Skeletal muscle cell (primary cell): ENCODE measurements at places on chromosomes 11 and 22.

- no peak for DNase-seq
Observed at GRCh38 chr11:34379079-34379478, 21.3 kb upstream of the ABTB2 start.

DNA sequence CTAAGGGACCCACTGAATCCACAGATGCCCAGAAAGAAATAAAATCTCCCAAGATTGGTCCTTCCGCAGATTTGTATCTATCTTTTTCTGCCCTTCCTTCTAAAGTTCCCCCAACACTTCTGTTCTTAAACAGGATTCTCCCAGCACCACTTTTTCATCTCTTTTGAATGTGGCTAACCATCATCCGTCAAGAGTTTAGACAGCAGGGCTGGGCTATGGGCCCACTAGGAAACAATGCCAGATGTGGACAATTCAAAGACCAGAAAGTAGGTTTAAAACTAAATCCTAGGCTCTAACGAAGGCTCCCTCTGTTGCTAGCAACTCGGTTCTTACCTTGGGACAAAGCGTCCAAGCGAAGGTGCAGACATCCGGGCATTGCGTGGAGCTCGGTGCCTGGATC is 100.0 kb downstream of the AMBRA1 start:
- no peak for DNase-seq

DNA sequence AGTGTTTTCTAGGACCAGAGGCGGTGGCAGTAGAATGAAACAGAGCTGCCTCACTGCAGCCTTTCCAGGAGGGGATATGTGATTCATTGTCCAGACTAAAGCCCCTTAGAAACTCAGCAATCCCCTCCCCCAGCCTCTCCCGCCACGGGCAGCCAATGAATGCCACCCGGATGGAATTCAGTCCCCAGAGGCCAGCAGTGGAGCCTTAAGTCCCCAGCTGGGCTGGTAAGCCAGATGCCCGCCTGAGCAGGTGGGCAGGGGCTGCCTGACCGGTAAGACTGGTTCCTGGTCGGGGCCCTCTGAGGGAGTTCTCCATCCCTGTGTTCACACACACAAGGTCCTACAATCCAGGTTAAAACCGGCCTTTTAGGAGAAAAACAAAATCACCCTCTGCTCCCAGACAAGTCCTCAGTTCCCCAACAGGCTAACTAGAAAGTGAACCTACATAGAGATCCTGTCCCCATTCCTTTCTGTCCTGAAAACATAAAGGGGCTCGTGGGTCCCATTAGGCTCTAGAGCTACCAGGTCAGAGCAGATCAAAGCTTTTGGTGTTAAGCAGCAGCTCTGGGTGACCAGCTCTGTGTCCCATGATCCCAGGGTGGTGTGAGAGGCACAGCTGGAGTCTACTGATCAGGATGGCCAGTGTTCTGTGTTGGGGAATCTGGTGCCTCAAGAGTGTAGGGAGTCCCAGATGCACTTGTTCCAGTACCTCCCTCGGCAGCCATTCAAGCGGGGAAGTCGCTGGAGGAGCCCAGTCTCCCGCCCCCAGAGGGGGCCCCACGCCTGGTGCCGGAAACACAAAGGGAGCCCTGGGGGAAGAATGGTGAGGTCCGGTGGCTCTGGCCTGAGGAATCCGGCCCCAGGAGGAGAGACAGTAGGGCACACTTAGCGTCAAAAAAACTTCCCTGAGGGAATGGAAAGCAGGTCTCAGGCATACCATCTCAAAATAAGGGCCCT is 2.6 kb downstream of the PATZ1 start:
- DNase-seq, result no peak

GRCh38 chr11:35650006-35650405 is 12.6 kb upstream of the TRIM44 start:
- no peak for DNase-seq

GRCh38 chr11:64340671-64341335 is 799 bp downstream of the CCDC88B start:
- no peak for DNase-seq

- no peak for DNase-seq
Observed at GRCh38 chr11:65573391-65574079, 1.2 kb downstream of the FAM89B start.

DNA sequence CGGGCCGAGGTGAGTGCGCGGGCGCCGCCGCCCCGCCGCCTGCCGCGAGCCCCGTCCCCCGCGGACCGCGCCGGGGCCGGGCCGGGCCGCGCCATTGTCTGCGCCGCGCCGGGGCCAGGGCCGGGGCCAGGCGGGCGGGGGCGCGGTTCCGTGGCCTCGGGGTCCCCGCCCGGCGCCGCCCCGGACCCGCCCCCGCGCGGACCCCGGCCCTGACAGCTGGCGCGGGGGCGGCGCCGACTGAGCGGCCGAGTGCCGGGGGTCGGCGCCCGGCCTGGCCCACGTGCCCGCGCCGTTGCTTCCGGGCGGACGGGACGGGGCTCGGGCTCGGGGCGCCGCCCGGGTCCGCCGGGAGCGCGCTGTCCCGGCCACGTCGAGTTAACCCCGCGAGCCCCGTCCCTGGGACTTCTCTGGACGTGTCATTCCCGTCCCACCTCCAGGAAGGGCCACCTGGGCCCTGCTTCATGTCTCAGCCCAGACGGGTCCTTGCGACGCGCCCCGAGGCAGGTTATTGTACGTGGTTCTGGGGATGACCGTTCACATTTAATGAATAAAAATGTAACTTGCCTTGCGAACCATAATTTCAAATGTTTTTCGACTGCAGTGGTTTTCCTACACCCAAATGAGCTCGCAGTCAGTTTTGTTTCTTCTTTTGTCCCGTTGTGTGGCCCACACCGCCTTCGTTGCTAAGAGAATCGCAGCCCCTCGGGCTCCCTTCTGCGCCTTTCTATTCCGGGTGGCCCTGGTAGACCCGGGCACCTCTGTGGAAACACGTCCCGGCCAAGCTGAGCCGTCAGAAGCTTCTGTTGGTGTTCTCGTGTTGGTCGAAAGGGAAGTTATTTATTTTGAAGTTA is 562 bp downstream of the ZBED4 start:
- no peak for DNase-seq

- DNase-seq, result no peak
Observed at GRCh38 chr22:38706901-38707195, 1.1 kb downstream of the GTPBP1 start.
